ENCODE measurements at places on chromosomes 5 and 9.

DNA sequence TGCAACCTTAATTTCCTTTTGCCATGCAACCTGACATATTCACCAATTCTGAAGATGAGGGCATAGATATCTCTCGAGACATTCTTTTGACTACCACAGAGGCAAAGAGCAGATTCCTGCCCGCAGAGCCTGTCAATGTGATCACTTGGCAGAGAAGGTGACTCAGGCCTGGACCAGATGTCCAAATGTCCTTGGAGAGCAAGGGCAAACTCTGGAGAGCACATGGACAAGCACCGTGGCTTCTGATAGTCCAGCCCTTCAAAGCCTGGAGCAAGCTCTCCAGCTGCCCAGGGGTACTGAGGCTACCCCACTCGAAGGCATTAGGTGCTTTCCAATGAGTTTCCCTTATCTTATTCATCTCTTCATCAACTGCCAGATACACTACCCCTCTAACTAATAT, 50.4 kb upstream of the ALDH1B1 start:
- no peak for DNase-seq

GRCh38 chr9:128160603-128160987, 530 bp downstream of the BBLN start:
- no peak for DNase-seq

DNA sequence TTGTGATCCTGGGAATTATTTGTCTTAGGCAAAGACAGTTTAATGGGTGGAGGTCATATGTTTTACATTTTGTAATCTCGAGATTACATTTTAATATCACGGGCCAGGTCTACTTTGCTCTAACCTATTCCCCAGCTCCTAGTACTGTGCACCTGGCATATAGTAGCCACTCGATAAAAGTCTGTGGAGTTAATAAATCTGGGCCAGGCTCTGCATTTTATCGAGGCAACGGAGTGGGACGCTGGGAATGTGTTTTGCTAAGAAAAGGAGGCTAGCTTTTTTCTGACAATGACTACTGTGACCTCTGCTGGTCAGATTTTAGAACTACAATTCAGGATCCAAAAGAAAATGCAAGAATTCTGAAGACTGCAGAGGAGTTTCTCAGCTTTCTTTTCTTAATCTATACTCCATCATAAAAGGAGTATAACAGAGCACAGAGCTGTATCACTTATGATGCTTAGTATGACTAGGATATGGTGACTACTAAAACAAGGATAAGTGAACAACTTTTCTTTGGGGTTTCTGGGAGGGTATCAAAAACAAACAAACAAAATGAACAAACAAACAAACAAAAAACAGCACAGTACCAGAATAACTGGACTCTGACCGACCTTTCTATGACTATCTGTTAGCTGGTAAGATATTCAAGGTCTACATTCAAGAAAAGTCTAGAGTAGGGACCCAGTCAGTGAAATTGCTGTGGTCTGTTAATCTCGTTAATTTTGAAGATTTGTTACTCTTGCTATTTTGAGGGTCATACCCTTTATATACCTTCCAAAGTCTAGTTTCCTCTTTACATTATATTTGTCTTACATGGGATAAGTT, 46.1 kb upstream of the CER1 start:
- DNase-seq, result peak; percentile 69

GRCh38 chr5:136058972-136059354, 30.2 kb downstream of the TGFBI start:
- no peak for DNase-seq

GRCh38 chr5:37888476-37888875, 48.6 kb upstream of the GDNF start:
- peak; percentile 70 for DNase-seq

- DNase-seq, result no peak
Measured at GRCh38 chr9:14863402-14863801, 46.8 kb downstream of the FREM1 start.

- DNase-seq, result no peak
Measured at GRCh38 chr5:132753135-132753987, 6.1 kb downstream of the CCNI2 start.

DNA sequence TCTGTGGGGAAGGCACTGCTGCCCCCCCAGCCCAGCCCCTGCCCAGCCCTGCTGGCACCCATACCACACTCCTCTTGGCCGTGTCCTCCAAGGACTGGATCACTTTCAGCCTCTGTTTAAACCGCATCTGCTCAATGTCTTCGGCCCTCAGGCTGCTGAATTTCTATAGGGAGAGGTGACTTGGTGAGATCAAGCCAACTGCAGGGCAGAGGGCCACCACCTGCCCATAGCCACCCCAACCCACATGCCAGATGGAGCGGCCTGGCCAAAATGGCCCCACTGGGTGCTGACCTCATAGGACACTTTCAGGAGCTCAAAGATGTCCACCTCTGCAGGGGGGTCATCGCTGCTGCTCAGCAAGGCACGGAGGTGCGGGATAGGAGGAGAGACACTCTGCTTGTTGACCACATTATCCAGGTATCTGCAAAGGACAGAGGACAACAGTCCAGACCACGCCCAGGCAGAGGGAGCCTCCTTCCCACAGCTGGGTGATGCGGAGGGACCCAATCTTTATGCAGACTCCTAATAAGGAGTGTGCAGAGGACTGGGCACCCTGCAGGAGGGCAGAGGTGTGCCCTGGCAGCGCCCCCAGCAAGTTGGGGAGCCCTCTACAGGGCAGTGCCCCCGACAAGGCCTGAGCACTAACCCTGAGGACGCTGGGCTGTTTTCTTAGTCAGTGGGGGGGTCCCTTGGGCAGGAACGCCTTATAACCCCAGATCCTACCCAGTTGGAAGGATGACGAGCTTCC, 14.4 kb upstream of the MRNIP start:
- no peak for DNase-seq

DNA sequence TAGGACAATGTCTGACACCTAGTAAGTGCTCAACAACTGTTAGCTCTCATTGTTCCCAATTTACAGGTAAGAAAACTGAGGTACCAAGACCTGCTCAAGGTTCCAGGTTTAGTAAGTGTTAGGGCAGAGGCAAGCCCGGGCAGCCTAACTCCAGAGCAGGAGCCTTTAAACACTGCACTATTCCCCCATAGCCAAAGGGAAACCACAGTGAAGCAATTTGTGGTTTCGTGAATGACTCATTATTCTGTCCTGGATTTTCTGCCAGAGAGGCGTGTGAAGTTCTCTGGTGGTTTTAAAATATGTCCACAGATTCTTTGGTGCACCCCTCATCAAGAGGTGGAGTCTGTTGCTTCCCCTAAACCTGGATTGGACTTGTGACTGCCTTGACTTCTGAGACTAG, 1.0 kb upstream of the MCC start:
- peak; percentile 99 for DNase-seq

GRCh38 chr5:80078921-80079320, 43.8 kb downstream of the THBS4 start:
- no peak for DNase-seq

GRCh38 chr9:69931340-69931739, 110.7 kb downstream of the CFAP95 start:
- peak; percentile 6 for DNase-seq

DNA sequence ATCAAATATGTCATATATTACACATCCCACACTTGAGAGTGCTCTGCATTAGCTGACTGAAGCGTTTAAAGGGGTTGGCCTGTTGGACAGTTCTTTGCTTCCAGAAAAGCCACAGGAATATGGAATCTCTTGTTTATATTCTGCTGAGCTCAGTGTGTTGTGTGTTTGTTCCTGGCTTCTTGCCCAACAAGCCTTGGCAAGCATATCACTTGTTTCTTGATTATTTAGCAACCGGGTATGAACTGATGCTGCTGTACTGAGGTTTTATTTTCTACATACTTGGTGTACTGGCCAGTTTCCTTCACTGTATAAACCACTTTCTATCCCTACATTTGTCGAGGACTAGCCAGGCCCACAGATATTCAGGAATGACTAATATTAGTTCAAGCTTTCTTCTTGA, 378.9 kb downstream of the KCTD16 start:
- peak; percentile 65 for DNase-seq

GRCh38 chr5:119070578-119070827, 384 bp upstream of the DMXL1 start:
- DNase-seq, result no peak

DNA sequence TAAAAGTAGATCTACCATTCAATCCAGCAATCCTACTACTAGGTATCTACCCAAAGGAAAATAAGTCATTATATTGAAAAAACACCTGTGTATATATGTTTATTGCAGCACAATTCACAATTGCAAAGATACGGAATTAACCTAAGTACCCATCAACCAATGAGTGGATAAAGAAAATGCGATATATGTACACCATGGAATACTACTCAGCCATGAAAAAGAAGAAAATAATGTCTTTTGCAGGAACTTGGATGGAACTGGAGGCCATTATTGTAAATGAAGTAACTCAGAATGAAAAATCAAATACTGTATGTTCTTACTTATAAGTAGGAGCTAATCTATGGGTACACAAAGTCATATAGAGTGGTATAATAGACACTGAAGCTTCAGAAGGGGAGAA, 63.4 kb upstream of the PITX1 start:
- no peak for DNase-seq
